Activated CD4-positive, alpha-beta T cell treated with anti-CD3 and anti-CD28 coated beads for 4 hours (primary cell): ENCODE measurements at places on chromosomes 6 and 20.

DNA sequence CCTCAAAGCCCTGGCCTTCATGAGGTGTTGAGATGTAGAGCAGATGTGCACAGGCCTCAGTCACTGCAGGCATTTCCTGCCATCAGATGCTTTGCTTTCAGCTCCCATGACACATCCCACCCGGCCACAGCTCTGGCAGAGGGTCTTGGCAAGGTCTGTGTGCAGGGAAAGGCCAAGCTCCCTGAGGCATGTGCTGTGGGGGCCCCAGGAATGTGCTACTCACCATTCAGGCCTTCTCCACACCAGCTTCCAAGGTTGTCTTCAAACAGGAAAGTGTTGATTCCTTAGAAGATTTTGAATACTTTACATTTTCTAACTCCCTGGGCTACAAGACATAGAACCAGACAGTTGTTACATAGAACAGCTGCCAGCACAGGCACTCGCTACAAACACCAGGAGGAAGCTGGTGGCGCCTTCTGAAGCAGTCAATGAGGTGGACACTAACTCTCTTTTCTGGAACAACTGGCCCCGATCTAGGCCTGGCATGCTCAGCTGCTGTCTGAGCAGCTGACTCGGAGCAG is 27.8 kb downstream of the CASS4 start:
- no peak for DNase-seq

- DNase-seq = no peak
Measured at GRCh38 chr6:3137057-3137777, 18.7 kb downstream of the BPHL start.

GRCh38 chr6:166203003-166203640 is 35.5 kb upstream of the TBXT start:
- DNase-seq = no peak

GRCh38 chr20:25422032-25422431 is 14.6 kb downstream of the GINS1 start:
- DNase-seq = no peak

- no peak for DNase-seq
Measured at GRCh38 chr20:48285656-48286055, 500.4 kb upstream of the SULF2 start.

GRCh38 chr20:41524980-41525613 is 93.1 kb downstream of the CHD6 start:
- no peak for DNase-seq

GRCh38 chr6:135586844-135587243 is 89.3 kb upstream of the AHI1 start:
- DNase-seq = no peak

- no peak for DNase-seq
Measured at GRCh38 chr6:116369540-116369939, 1.2 kb upstream of the DSE start.

GRCh38 chr20:17840423-17840822 is 128.2 kb downstream of the SNX5 start:
- no peak for DNase-seq

GRCh38 chr20:6768228-6769140 is 998 bp downstream of the BMP2 start:
- no peak for DNase-seq
